ENCODE measurements at places on chromosomes 12 and 14.
A peak's percentile ranks its signal among the peaks of the same experiment; 100 is the strongest.

DNA sequence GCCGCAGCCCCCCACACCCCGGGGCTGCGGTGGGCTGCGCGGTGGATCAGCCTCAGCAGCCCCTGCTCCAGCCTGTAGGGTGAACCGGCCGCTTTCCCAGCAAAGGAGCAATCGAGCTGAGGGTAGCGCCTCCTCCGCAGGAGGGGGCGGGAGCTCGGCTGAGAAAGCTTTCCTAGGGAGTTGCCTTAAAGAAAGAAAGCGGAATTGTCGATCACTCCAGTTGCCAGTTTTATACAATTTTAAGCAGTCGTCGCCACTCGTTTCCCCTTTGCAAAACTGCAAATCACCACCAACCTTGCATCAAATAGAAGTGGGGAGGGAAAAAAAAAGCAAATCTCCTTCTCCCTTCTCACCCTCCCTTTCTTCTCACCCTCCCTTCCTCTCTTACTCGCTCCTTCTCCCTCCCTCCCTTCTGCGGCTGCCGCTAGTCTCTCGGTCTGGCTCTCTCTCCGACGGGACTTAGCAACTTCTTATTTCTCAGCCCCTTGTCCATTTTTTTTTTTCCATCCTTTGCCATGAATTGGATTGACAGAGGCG, at the start of gene PDE3A:
Gene PDE3A (plus strand): TSS at position 424 of the 537 bp plus-strand sequence. CDS start 748 bp downstream, outside the sequence.
- DNase-seq, result peak; percentile 39

- no peak for DNase-seq
These were observed 20.0 kb downstream of the MAP3K9 start for GRCh38 chr14:70789361-70789760.

DNA sequence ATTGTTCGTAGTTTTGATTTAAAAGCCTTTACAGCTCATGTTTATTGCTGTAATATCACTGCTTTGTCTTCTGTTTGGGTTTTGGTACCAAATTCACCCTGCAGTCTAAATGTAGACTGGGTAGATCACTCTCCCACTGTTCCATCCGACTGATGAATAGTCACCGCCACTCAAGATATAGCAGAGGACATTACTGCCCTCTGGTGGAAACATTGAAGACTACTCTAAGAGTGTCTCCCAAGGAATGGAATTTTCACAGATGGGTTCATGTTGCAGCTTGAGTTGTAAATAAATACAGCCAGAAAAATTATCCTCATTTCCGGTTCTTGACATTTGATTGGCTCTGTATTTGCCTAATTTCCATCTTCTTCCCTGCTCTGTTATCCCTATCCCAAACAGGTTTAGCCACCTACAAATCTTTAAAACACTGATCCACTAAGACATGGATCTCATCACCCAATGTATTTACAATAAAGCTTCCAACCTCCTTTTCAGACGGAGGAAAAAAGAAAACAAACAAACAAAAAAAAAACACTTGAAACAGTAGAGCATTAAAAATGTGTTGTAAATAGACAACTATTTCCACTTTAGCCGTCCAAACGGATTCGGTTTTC, 198.3 kb upstream of the CPNE8 start:
- peak; percentile 70 for DNase-seq

DNA sequence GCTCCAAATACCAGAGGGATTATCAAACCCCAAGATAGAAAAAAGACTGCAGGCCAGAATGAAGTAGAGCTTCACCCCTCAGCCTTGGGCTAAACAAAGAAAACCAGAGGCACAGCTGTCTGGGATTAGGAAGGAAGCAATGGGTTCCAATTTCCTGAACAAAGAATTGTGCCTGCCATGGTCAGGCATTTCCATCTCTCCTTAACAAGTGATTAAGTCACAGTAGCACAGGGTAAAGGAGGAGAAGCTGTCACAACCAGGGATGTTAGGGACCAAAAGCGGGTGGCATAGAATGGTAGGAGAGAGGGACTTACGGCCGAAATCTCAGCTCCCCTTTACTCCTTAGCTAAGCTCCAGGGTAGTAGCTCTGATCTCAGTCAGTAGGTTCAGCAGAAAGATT, 33.9 kb downstream of the SPTLC2 start:
- no peak for DNase-seq

GRCh38 chr12:49322367-49322707, 718 bp upstream of the TROAP start:
- DNase-seq, result no peak
